SJSA1 (cell line): ENCODE measurements at places on chromosomes 16 and 17.

- H3K27ac ChIP-seq: no peak overlapping the region
- DNase-seq: no peak
- H3K4me1 ChIP-seq: peaks cover 9% of the 10 kb centered on the region
- H3K4me3 ChIP-seq: no peak overlapping the region
- peaks cover 63% of the 10 kb centered on the region for H3K36me3 ChIP-seq
Observed at GRCh38 chr17:82935966-82936767, 96.3 kb upstream of the ZNF750 start.

GRCh38 chr17:1173432-1174262 lies 6.1 kb downstream of the ABR start:
- H3K36me3 ChIP-seq: no peaks in the 10 kb centered on the region
- no peak overlapping the region for H3K4me3 ChIP-seq
- DNase-seq: no peak
- H3K27ac ChIP-seq: no peak overlapping the region
- no peaks in the 10 kb centered on the region for H3K27me3 ChIP-seq

DNA sequence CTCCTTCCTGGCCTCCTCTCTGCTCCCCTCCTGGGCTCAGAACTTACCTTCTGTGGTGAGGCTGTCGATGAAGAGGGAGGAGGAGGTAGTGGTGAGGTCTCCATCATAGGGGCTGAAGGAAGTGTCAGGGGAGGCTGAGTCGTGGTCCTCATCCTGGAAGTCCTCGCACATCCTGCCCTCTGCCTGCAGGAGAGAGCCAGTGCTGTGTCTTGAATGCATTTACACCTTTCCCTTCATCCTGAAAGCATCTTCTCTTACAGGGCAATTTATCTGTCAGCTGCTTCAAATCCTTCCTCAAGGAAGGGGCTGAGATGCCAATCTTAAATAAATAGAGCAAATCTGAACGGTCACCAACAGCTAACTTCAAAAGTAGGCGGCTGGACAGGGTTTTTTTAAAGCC lies 73.6 kb downstream of the PLXDC1 start:
- no peaks in the 10 kb centered on the region for H3K4me1 ChIP-seq
- peaks cover 3% of the 10 kb centered on the region; the same call in 1 of the 2 replicates for H3K27me3 ChIP-seq
- H3K36me3 ChIP-seq: no peaks in the 10 kb centered on the region
- no peak overlapping the region for H3K27ac ChIP-seq
- H3K4me3 ChIP-seq: no peak overlapping the region

GRCh38 chr16:72841506-72841905 lies 206.4 kb downstream of the ZFHX3 start:
- no peak overlapping the region for H3K27ac ChIP-seq
- no peaks in the 10 kb centered on the region for H3K36me3 ChIP-seq
- no peak overlapping the region for H3K4me3 ChIP-seq

DNA sequence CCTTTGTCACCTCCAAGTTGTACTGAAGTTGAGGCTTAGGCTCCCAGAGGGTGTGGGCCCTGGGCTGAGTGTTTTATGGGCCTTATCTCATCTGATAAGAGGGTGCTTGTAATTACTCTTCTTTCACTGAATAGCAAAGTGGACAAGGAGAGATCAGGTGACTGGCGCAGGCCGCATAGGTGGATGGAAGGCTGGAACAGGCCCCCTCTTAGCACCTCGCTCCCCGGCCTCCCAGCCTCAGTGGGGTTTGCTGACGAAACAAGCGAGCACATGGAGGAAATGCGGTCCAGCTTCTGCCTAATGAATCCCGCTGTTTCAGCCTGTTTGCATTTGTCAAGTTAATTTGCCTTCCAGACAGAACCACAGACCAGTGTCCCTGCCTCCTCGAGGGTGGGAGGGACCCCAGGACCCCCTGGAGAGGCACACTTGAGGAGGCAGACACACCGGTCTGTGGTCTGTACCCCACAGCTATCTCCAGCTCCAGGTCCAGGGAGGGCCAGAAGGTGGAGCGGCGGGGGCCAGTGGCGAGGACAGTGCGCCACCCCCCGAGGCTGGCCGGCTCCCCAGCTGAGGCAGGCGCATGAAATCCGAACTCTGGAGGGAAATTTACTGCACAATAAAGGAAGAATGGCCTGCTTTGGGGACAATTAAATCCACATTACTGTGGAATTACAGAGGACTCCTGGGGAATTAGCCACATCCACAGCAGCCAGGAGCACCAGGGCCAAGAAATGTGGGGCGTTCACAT lies 123.4 kb downstream of the NTN1 start:
- no peaks in the 10 kb centered on the region for H3K36me3 ChIP-seq
- no peaks in the 10 kb centered on the region for H3K27me3 ChIP-seq
- peaks cover 3% of the 10 kb centered on the region for H3K4me1 ChIP-seq
- no peak for DNase-seq

GRCh38 chr16:66479661-66480264 lies 52.7 kb downstream of the BEAN1 start:
- H3K27me3 ChIP-seq: no peaks in the 10 kb centered on the region
- H3K36me3 ChIP-seq: no peaks in the 10 kb centered on the region
- H3K4me3 ChIP-seq: no peak overlapping the region
- H3K27ac ChIP-seq: no peak overlapping the region

GRCh38 chr16:55900616-55901393 lies 25.6 kb upstream of the CES5A start:
- H3K27me3 ChIP-seq: no peaks in the 10 kb centered on the region
- no peaks in the 10 kb centered on the region for H3K36me3 ChIP-seq
- H3K4me1 ChIP-seq: no peaks in the 10 kb centered on the region
- DNase-seq: no peak
- no peak overlapping the region for H3K27ac ChIP-seq

DNA sequence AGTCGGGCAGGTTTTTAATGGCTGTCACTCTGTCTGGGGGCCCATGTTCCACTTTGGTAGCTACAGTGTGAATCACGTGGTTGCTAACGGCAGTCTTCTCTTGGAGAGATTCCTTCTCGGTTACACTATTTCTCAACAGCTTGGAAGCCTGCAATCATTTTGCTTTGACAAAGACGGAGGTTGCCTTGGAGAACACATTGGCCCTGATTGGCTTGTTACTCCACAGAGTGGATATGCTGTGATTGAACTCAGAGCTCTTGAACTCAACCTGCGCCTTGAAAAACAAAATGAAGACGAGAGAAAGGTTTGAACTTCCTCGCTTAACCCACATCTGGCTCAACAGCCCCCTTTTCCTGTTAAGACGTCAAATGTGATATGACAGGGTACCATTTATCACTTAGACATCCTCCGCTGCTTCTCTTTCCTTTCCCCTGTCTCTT lies 218.9 kb downstream of the MAF start:
- H3K27me3 ChIP-seq: no peaks in the 10 kb centered on the region
- no peaks in the 10 kb centered on the region for H3K36me3 ChIP-seq
- no peak overlapping the region for H3K4me3 ChIP-seq
- H3K27ac ChIP-seq: no peak overlapping the region
